ENCODE measurements at places on chromosomes 12 and 14.

DNA sequence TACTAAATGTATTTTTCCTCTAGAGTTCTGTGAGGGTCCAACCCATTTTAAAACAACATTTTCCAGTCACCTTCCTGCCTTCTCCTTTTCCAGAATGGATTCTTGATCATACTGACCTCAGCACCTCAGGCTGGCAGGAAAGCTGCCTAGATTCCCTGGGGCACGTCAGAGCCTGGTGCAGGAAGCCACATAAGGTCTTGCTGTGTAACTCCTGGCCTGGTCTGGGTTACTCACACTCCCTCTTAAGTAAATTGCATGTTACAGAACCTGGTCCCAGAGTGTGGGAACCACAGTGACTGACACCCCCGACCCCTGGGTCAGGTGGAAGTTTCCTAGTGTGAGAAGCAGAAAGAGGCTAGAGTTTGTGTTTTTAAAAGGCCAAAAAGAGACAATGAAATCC lies 209.8 kb downstream of the SPTSSA start:
- no peak for DNase-seq

DNA sequence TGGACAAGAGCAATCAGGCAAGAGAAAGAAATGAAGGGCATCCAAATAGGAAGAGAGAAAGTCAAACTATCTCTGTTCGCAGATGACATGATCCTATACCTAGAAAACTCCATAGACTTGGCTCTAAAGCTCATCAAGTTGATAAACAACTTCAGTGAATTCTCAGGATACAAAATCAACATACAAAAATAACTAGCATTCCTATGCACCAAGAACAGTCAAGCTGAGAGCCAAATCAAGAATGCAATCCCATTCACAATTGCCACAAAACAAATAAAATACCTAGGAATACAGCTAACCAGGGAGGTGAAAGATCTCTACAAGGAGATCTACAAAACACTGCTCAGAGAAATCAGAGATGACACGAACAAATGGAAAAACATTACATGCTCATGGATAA lies 417.5 kb upstream of the ATP2B1 start:
- DNase-seq, result no peak

GRCh38 chr12:71804505-71804904 lies 35.1 kb upstream of the TBC1D15 start:
- no peak for DNase-seq

DNA sequence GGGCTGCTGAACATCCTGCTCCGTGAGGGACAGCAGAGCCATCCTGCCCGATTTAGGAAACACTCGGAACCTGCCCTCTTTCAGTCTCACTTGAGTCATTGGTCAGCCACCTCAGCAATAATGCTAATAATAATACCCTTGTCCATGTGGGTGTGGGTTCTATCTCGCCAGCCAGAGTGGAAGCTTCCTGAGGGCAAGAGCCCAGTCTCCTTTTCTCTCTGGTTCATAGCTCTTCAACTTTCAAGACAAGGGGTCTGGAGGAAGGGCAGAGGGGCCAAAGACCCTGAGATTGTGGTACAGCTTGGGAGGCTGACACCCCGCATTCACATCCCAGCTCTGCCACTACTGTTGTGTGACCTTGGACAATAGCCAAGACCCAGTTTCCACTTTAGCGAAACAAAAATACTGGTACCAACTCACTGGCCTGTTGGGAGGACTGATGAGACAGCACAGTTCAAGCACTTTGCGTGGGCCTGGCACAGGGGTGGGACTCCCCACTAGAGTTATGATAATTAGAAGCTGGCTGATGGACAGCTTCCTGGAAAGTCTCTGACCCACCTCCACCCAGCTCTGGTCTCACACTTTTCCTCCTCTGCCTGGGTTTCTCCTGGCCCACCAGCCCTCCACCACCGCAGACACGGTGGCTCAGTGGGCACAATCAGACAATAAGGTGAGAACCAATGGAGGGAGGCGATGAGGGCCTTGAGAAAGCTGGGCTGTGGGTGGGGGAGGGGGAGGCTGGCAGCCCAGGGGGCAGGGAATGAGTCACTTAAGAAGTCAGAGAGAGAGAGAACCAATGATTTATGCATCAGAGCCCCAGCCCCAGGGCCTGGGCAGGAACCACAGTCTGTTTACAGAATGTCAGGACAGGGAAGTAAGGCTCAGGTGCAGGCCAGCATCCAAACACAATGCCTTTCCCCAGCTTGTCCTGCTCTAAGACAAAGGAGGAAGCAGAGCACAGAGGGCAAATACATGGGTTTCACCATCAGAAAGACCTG lies 9.6 kb downstream of the FAIM2 start:
- no peak for DNase-seq

GRCh38 chr12:3122841-3123678 lies 45.9 kb downstream of the TSPAN9 start:
- no peak for DNase-seq

GRCh38 chr12:132292328-132293319 lies 36.8 kb downstream of the GALNT9 start:
- DNase-seq, result no peak

GRCh38 chr14:54420478-54421142 lies 20.6 kb downstream of the CNIH1 start:
- DNase-seq, result no peak

DNA sequence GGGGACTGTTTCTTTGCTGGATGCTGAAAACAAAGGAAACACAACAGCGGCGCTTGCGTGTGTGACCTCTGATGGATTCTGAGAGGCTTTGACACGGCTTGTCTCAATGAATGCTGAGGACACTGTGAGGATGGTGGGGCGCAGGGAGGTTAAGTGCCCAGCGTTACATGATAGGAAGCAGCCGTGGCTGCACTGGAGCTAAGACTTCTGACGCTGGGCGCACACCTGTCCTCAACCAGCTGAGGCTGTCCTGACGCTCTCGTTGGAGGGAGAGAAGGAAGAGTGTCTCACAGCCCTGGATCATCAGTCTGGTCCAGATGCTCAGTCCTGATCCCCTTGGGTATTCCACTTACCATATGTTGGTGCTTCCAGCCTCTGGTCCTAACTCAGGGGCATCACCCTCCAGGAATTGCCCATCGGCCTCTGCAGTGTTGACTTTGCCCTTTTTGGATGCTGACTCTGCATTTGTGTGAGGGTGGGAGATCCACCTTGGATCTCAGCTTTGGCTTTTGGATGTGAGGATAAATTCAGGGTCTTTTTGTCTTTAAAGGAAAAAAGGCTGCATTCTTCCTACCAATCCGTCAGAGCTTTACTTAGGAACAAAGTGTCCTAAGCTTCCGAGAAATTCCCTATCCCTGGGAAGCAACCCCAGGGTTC lies 125.2 kb downstream of the ZNF664 start:
- no peak for DNase-seq

- no peak for DNase-seq
Measured at GRCh38 chr14:60563113-60563512, 54.2 kb downstream of the SIX6 start.

DNA sequence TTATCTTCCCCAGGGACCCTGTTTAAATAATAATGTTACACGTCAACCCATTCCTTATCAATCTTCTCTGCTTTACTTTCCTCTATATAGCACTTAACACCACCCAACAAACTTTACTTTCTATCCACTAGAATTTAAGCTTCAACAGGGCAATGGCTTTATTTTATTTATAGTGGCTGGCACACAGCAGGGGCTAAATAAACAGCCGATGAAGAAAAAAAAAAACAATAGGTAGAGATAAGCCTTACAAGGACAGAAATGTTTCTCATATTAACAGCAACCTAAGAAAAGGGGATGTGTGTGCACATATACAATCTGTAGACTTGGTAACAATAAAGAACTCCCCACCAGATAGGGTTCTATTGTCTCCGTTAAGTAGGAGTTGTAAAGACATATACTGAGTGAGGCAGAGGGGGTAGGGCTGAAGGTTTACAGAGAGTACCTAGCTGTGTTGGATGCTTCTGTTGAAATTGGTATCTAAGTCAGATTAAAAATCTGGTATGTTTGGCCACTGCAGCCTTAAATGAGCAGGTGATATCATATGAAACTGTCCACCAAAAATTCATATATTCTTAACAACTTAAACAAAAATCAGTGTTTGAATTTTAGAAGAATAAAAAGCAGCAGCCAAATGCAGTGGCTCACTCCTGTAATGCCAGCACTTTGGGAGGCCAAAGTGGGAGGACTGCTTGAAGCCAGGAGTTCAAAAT lies 24.7 kb upstream of the AP4S1 start:
- DNase-seq, result no peak

DNA sequence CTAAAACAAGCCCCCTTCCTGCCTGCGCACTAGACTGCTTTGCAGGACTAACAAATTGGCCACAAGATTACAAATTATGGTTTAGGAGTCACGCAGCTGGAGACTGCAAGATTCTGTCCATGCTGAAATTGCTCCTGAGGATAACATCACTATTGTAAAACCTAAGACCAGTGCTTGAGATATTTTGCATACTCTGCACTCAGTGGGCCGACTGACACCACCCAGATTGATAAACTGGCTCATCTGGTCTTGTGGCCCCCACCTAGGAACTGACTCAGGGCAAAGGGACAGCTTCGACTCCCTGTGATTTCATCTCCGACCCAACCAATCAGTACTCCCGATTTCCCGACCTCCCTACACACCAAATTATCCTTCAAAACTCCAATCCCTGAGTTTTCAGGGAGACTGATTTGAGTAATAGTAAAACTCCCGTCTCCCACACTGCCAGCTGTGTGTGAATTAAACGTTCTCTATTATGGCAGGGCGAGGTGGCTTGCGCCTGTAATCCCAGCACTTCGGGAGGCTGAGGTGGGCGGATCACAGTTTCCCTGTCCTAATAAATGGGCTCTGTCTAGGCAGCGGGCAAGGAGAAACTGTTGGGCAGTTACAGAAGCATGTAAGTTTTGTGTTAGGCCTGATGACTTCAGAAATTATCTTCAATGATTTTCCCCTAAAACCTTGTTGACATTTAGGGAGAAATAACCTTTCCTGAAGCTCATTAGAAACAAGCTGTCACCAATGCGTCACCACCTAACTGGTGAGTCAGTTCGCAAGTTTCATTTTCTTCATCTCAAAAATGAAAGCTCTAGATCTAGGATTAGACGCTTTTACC lies 5.3 kb upstream of the UBC start:
- DNase-seq, result peak; percentile 46

- DNase-seq, result no peak
Measured at GRCh38 chr12:42237853-42238239, 202 bp downstream of the YAF2 start.

DNA sequence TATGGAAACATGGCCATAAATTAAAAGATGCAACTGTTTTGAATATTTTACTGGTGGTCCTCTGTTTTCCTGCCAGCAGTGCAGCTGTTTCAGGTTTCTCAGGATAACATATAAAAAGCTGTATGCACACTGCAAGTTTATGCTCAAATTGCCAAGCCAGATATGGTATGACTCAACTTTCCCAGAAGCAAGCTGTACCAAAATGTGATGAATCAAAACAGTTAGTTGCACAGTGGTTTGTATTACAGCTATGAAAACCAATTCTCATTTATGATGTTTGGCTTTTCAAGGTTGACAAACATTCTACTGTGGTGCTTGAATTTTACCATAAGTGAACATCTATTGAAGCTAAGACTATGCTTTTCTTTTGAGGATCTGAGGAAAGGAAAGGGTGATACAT lies 15.5 kb downstream of the TRMT5 start:
- DNase-seq, result no peak

DNA sequence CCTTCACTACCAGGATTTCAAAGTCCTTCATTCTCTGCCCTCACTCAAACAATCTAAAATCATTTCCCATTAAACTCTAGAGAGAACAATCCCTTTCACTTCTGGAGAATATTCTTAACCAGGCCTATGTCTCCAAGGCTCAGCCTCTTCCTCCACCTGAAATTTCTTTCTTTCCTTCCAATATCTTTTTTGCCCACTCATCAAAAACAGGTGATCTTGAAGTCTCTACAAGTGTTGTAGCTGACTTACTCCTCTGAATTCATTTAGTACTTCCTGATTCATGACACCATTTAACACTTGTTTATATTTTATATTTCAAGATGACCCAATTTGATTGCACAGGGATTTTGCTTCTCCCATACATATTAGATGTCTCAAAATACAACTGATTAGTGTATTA lies 66.7 kb upstream of the PDZRN4 start:
- DNase-seq, result no peak

GRCh38 chr12:130333341-130333740 lies 4.3 kb upstream of the PIWIL1 start:
- no peak for DNase-seq

- DNase-seq, result no peak
Measured at GRCh38 chr14:100423317-100424010, 100.3 kb downstream of the SLC25A47 start.

- DNase-seq, result no peak
Measured at GRCh38 chr12:46382408-46382963, 9.9 kb upstream of the SLC38A2 start.

GRCh38 chr12:124359671-124360581 lies 65.0 kb downstream of the RFLNA start:
- no peak for DNase-seq
